ENCODE measurements at places on chromosomes 6 and 20.
A peak's percentile ranks its signal among the peaks of the same experiment; 100 is the strongest.

DNA sequence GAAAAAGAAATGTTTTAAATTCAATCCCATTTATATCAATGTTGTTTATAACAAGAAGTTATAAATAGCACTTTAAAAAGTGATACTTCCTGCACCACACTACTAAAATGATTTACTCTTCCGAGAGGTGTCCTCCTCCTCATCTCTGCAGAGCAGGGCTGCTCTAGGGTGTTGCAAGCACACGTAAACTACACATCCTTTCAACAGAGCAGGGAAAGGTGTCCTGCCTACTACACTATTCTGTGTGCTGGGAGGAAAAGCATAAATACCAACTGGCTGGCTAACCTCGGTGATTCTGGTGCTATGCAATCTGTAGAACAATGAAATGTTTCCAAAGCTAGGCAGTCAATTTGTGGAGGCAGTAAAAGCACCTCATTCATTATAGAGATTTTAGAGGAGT is 89.5 kb upstream of the MAP7 start:
- no peak for DNase-seq

DNA sequence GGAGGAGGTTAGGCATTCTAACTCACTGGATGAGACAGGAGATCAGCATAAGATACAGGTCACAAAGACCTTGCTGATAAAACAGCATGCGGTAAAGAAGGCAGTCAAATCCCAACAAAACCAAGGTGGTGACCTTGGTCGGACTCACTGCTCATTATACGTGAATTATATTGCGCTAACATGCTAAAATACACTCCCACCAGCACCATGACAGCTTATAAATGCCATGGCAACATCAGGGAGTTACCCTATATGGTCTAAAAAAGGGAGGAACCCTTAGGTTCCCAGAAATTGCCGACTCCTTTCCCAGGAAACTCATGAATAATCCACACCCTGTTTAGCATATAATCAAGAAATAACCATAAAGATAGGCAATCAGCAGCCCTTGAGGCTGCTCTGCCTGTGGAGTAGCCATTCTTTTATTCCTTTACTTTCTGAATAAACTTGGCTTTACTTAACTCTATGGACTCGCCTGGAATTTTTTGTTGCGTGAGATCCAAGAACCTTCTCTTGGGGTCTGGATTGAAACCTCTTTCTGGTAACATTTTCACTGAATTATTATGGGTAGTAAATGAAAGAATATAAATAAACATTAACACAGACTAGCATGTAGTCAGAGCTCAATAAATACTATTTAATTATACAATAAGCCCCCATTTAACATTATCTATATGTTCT is 3.0 kb upstream of the LAMA4 start:
- DNase-seq = no peak

DNA sequence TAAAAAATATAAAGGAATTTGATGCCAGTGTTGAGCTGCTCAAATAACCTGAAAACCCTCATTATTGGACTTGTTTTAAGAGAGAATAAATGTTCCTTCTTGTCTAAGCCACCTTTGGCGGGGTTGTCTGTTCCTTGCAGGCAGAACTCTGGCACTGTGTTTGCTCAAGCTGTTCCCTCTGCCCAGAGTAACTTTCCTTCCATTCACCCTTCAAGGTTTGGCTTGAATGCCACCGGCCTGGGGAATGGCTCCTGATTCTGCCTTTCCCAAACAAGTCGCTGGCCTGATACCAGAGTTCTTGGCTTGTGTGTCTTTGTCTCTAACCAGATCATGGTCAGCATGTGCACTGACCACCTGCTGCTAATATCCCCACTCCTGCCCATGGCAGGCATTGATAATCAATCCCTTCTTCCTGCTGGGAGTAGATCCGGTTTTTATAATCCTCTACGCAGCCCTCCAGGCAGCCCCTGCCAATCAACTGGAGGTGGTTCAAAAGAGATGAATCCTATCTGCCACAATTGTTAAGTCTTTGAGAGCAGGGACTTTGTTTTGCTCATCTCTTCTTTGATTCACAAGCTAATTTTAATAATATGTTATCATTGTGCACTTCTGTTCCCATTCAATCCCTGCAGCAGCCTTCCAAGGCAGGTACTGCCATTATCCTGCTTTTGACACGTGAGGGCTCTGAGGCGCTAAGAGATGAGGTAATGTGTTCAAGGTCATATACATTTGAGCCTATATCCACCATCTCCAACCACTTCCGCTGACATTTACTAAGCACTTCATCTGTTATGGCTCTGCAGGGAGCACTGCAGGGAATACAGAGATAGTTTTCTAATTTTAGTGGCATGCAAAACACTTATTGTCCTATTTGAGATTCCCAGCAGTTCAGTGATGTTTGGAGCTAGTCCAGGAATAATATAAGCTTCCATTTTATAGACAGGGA is 3.1 kb upstream of the CCM2L start:
- no peak for DNase-seq

- no peak for DNase-seq
These were observed 49.2 kb downstream of the MAFB start for GRCh38 chr20:40639676-40640355.

GRCh38 chr6:17601386-17601703 is 1.2 kb downstream of the FAM8A1 start:
- no peak for DNase-seq

DNA sequence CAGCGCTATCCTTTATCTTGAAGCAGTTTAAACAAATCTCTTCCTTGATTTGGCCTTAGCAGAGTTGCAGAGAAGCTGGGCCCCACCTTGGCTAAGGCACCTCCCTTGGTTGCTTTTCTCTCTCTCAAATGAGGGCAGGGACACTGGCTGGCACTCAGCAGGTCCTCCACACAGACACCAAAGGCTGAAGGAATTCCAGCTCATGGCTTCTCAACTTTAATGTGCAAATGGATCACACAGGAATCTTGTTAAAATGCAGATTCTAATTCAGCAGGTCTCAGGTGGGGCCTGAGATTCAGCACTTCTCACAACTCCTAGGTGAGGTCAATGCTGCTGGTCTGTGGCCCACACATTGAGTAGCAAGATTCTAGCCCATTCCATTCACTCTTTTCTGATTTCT is 25.7 kb downstream of the RIMS4 start:
- no peak for DNase-seq

- peak; percentile 53 for DNase-seq
These were observed 30.8 kb downstream of the SF3B5 start for GRCh38 chr6:144064402-144065212.

GRCh38 chr6:55666606-55667225 is 87.7 kb upstream of the HMGCLL1 start:
- DNase-seq = no peak

DNA sequence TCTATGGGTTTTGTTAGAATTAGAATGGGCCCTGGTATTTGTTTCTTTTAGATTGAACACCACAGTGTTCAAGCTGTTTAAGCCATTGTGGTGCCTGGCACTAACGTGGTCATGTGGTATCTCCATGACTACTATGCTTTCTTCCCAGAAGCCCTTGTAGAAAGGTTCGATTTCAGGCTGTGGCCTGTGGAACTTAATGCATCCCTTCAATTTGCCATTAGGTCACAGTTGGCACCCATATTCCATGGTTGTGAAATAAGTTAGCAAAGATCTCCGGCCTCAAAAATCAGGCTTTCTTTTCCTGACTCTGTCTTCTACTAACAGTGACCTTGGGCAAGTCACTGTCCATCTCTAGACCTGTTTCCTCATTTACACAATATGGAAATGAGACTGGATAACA is 31.3 kb upstream of the AAR2 start:
- no peak for DNase-seq

GRCh38 chr20:20710443-20711315 is 1.8 kb downstream of the RALGAPA2 start:
- peak; percentile 22 for DNase-seq

- peak; percentile 94 for DNase-seq
These were observed 76.8 kb downstream of the REV3L start for GRCh38 chr6:111406200-111406721.

DNA sequence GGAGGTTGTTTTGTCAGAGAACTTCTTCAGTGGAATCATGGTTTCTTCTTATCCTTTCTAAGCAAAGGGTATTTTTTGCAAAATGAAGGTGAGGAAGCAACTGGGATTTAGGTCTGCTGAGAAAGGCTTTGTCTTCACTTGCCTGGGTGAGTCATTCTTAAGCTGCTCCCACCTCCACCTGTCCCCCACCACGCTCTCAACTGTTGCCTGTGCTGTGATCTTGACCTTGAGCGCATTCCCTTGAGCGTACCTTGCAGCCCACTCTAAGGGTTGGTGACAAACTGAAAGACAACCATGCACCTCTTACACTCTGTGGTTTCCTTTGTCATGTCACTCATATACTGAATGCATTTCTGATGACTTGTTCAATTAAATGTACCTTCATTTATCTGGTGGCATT is 641.1 kb downstream of the RNF144B start:
- no peak for DNase-seq

DNA sequence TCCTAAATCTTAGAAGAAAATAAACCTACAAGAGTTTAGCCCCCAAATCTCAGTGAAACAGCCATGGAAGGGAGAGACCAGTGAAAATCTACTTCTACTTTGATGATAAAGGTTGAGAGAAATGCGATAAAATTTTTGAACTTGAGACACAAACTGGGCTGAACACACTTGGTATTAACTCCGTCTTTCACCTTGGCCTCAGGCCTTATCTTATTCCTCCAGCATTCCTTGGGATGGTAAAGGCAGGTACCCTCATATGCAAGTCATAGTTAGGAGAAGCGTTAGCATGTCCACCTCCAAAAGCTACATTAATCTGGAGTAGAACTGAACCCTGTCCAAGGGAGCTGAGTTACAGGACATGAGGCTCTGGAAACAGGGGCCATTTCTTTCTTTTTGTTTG is 1.2 kb upstream of the SPTLC3 start:
- no peak for DNase-seq

GRCh38 chr6:87095087-87095509 is at the start of gene CGA:
Gene CGA (minus strand): TSS chr6:87095106. CDS start chr6:87088200, 6,906 bp downstream.
- no peak for DNase-seq

GRCh38 chr6:105892577-105893262 is 193.4 kb upstream of the PRDM1 start:
- DNase-seq = peak; percentile 76

- no peak for DNase-seq
These were observed 82.9 kb upstream of the MLN start for GRCh38 chr6:33886673-33887144.

DNA sequence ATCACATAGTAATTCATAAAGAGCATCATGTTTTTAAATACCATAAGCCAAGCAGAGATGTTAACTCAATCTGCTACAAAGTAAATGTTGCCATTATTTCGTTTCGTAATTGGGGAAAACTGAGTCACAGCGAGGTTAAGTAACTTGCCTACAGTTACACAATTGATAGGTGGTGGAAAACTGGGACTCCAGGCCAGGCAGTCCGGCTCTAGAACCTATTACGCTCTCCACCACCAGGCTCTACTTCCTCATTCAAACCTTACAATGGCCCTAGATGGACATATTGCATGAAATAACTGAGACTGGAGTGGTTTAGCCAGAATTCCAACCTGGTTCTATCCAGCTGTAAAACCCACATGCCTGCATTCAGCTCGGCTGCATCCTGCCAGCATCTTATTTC is 58.2 kb downstream of the LINC00237 start:
- no peak for DNase-seq

- no peak for DNase-seq
These were observed 3.0 kb downstream of the PSMF1 start for GRCh38 chr20:1121429-1121828.

- DNase-seq = no peak
These were observed 102.7 kb upstream of the CNKSR3 start for GRCh38 chr6:154613137-154613676.

DNA sequence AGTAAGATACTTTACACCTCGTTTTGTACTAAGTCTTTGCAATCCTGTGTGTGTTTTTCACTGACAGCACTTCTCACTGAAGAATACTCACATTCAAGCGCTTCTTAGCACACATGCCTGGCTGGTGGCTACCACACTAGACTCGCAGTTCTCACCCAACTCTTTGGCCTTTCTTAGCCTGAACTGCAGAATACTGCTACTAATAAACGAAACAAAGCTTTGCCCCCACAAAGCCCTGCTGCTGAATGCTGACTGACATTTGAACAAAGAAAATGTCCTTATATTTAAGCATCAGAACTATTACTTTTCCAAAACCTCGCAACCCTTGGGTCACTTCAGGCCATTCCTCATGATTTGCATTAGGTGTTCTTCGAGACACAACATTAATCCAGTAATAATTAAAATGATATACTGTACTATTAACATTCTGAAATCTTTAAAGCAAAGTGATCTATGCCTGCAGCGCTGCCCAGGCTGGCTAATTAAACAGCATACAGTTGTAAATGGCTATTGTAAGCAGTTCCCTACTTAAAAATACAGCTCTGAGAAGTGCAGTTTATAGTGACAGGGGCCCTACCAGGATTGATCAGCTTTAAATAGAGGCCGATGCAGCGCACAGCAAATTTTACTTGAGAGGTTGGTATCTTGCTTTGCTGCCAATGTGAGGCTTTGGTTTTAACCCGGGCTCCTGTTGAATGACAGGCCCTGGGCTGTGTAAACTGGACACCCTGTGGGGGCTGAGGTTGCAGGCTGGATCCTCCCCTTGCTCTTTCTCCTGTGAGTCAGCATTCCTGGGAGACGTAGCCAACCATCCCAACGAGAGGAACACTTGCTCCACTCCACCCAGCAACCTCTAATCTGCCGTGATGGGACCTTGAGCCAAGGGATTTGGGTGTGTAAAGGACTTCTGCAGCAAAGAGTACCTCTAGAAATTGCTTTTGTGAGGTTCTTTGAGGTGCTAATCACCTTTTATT is 899.0 kb downstream of the TFAP2A start:
- DNase-seq = no peak

GRCh38 chr20:37223053-37223452 is 38.6 kb downstream of the GHRH start:
- no peak for DNase-seq

GRCh38 chr6:21593927-21594415 is 420 bp downstream of the SOX4 start:
- peak; percentile 61 for DNase-seq

DNA sequence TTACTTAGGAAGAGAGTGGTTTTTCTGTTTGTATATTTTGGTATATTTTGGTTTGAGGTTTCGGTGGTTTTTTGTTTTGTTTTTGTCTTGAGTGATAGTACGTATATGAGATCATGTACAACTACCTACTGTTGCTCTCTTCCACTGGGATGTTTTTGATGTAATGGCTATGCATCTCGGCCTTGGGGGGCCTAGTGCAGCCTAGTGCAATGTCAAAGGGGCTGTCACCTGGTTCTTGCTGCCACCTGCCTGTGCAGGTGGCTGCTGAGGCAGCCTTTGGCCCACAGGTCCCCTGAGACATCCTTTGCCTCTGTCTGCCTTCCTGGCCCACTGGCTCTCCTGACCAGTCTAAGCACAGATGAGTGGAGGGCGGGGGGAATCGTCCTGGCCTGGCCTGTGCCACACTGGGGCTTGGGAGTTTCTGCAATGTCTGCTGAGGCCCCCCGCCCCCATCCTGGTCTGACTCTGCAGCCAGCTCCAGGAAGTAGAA is 546.6 kb downstream of the CD83 start:
- peak; percentile 80 for DNase-seq

GRCh38 chr6:47859175-47859574 is 77.3 kb downstream of the OPN5 start:
- no peak for DNase-seq

Data from NAMALWA (cell line).